CD8-positive, alpha-beta T cell (primary cell): ENCODE measurements at places on chromosomes 3 and 15.

GRCh38 chr15:37995461-37996347, 61.3 kb downstream of the TMCO5A start:
- no peak for DNase-seq

DNA sequence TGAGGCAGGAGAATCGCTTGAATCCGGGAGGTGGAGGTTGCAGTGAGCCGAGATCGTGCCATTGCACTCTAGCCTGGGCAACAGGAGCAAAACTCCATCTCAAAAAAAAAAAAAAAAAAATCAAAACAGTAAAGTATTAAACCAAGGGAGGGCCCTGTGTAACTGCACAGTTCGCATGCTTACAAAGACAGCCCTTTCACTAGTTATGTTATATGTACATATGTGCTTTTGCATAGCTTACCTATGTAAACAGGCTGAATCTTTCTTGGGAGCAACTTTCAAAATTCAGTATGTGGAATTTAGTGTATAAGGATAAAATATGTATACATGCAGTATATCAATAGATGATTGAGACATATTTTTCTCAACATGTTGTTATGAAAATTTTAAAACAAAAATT, 16.1 kb upstream of the SLMAP start:
- no peak for DNase-seq

GRCh38 chr3:50226888-50227389, 9.1 kb upstream of the GNAI2 start:
- DNase-seq: no peak

- DNase-seq: no peak
Measured at GRCh38 chr15:69660658-69661405, 208.2 kb downstream of the RPLP1 start.

DNA sequence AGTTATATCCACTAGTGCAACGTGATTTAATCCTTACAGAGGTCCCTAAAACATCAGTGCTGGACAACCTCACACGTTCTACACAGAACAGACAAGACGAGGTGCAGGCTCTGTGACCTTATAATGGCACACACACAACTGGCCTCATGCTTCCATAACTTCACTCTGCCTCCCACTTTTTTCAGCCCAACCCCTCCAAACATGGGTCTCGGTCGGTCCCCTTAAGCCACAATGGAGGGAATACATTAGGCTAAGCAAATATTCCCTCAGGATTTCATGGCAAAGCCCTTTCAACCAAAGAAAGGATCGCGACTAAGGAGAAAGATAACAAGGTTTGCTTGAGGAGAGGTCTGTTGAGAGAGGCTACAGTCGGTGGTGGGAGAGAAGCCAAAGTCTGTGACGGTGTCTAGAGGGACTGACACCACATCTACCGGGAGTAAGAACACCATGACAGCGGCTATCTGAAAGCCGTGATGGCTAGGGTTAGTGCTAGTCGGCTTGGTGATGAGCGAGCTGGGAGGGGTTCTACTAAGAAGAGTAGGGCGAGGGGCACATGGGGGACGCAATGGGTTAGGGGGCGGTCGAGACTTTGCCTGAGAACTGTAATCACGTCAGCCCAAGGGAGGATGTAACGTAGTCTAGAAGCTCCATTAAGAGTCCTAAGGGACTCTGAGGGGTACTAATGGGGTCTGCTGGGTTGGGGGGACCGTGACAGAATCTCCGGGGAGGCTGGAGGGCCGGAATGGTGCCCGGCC, 1.0 kb downstream of the MYO9A start:
- no peak for DNase-seq

- DNase-seq: no peak
Measured at GRCh38 chr15:68056097-68056865, 2.2 kb downstream of the PIAS1 start.

DNA sequence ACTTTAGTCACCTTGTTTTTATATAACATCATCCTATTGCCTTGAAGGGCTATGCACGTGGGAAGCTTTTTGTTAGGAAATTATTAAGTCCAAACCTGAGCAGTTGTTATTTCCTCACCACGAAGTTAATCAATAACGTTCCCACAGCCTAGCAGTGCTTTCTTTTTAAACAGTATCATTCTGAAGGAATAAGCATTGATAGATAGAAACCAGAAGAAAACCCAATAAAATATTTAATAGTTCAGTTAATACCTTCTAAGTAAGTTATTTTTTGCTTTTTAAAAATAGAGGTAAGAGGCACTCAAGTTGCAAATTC, 149.3 kb downstream of the KCNMB2 start:
- no peak for DNase-seq

DNA sequence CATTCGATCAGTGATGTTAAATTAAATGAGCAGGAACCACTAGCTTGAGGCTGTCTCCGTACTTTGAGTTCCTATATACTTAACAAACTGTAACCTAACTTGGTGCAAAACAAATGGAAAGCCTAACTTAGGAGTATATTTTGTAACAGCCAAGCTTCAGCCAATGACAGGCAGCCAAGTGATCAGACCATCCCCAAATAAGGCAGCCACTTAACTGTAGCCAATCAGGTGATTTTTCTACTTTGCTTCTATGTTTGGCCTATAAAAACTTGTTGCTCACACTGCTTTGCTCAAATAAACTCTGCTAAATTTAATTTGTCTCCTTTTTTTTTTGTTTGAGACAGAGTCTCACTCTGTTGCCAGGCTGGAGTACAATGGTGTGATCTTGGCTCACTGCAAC, 19.3 kb upstream of the ZNF770 start:
- DNase-seq: no peak

DNA sequence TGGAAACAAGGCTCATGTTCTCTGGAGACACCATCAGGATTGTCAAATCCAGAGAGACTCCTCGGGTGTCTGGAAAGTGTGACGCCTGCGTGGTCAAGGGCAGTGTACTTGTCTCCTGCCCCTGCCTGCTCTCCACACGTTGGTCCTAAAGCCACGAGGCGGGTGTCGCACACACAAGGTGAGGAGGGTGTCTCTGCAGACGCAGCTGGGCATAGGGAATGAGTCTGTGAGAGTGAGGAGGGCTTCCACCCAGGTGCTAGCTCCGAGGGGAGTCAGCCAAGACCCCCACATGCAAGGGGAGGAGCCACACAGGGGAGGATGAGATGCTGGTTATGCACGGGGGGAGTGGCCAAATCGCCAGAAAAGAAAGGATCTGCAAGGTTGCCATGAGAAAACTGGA, 27.9 kb upstream of the OCA2 start:
- DNase-seq: no peak

GRCh38 chr3:192850451-192850981, 67.1 kb downstream of the MB21D2 start:
- no peak for DNase-seq

- DNase-seq: no peak
Measured at GRCh38 chr3:157464321-157464720, 27.7 kb downstream of the PTX3 start.

DNA sequence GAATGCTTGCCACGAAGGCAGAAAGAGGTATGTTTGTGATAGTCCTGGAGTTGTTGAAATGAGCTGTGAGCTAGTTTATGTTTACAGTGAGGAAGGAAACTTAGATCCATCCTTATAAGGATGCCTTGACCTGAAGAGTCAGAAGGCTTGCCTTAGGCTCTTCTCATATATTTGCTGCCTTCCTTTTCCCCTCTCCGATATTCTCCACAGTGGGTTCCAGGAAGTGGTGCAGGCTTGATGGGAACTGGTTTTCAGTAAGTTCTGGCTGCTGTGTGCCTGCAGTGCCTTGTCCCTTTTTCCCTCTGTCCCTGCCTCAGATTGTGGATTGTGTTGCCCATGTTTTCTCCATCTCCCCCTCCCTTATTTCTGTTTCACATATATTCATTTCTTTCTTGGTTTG, 287.3 kb upstream of the UBE2E1 start:
- DNase-seq: no peak

DNA sequence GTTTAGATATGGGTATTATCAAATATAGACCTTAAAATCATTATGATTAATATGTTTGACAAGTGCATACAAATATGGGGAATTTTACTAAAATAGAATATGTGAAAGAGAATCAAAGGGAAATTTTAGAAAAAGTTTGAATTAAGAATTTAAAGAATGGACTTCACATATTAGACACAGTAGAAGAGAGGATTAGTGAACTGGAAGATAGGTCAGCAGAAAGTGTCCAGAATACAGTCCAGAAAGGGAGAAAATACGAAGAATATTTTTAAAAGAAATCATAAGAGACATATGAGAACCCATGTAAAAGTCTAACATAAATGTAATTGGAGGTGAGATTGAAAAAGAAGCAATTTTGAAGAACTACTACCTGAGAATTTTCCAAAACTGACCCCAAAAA, 139.9 kb downstream of the DTWD1 start:
- no peak for DNase-seq
